ENCODE measurements at places on chromosomes 11 and 22.
A peak's percentile ranks its signal among the peaks of the same experiment; 100 is the strongest.

DNA sequence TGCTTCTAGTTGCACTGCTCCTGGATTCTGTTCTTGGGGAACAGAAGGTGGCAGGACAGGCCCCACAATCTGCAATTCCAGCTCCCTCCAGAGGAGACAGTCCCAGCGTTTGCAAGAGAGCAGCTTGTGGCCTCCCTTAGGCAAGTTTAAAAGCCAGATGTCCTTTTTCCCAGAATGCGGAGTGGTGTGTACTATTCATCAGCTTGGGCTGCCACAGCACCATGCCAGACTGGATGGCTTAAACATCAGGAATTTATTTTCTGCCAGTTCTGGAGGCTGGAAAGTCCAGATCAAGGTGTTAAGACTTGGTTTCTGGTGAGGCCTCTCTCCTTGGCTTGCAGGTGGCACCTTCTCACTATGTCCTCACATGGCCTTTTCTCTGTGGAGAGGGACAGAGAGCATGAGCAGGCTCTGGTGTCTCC is 11.7 kb downstream of the MIAT start:
- DNase-seq: no peak

DNA sequence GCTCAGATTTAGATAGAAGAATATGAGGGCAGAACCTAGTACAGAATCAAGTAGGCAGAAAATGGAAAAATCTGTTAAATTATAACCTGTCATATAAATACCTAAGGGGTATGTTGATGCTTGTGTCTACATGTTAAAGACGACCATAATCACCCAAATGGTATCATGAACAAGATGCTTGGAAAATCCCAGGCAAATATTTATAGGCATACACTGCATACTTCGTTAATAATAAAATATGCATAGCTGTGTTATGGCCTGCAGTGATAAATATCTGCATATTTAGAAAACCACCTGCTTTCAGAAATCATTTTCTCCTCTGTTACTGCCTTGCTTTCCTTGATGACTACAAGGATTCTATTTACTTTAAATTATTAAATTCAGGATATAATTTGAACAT is 18.9 kb upstream of the DDX10 start:
- DNase-seq: no peak

DNA sequence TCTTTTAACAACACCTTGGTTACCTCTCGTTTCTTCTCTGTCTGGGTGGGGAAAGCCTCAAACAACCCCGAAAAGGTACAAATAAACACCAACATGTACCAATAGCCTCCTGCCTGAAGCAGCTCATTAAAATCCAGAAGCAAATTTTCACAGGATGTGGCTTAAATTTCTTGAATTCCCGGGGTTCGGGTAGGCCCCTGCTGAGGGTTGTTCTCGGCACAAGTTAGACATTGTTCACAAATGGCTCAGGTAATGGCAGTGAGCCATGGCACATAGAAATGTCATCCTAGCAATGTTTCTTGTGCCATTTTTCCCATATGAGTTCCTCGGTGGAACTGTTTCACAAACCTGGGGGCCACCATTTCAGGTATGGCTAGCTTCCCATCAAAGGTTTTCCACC is 19.7 kb upstream of the GLYATL1 start:
- DNase-seq: peak; percentile 71

DNA sequence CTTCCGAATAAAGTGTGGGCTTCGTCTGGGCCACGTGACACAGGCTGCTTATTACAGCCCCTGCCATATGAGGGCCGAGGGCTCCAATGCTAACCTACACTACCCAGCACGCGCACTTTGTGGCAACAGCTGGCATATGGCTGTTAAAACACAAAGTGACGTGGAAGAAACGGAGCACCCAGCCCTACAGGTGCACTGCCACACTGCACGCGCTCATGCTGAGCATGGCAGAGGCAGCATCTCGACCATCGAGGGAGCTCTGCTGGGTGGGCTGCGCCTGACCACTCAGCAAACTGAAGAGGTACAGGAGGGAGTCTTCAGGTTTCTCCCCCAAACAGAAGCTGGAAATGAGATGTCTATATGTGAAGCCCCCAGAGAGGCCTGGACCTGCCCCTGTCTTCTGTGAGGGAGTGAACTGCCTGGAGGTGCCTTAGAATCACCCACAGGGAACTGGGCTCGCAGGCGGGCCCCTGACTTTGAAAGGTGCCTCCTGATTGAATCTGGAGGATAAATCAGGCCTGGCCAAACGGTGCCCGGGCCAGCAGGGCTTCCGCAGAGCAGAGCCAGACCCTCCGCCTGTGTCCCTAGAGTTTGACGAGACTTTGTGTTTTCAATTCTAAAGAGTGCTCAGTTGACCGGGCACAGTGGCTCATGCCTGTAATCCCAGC is 18.3 kb downstream of the TSSC4 start:
- DNase-seq: no peak

DNA sequence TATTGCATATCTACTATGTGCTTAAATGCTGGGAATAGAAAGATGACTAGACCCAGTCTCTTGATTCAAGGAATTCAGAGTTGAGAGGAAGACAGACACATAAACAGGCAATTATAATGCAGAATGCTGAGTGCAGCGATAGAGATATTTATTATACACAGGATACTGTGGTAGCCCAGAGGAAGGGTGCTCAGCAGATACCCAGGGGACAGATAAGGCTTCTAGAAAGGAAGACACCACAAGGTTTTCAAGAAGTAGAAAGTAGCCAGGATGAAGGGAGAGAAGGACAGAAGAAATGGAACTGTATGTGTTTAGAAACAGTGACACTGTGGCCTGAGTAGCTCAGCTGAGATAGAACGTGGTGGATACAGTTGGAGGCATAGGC is 79.4 kb upstream of the NNMT start:
- no peak for DNase-seq

Measured in fibroblast of the aortic adventitia (primary cell).